ENCODE measurements at places on chromosomes 7 and 10. TPM values are rescaled to one million over a fixed set of nuclear protein-coding genes. Genes with fewer than 3 reads are reported as not detected.

CALHM3 gene
- total RNA-seq = not detected

ZNF467 gene
- total RNA-seq = 5.1 TPM

HYAL4 gene
- total RNA-seq = not detected

GIMAP4 gene
- 22.6 TPM for total RNA-seq

LRIT1 gene
- total RNA-seq = not detected

Measured in mucosa of descending colon (tissue), 3 donors.